ENCODE measurements at places on chromosomes 5 and 9.
A peak's percentile ranks its signal among the peaks of the same experiment; 100 is the strongest.

- no peak for DNase-seq
These were observed 1059.1 kb upstream of the DMAC1 start for GRCh38 chr9:8858596-8859161.

DNA sequence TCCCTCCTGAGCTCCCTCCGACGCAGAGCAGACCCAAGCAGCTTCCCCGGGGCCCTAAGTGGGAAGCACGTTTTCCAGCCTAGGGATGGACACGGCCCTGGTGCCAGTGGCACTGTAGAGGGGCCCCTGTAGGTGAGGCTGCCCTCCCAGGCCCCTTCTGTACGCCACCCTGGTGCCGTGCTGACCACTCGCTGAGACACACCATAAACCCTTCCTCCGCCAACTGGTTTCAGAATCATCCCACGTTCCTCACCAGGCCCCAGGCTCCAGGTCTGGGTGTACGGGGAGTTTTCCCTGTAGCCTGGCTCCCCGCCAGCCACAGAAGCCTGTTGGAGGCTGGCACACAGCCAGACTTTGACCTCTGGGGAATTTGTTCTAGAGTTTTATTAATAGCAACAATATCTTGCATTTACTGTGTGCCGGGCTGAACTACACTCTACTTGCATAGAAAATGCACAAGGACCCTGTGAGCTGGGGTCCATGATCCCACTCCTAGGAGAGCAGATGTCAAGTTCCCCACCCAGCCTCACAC is 18.2 kb upstream of the WDR38 start:
- no peak for DNase-seq

DNA sequence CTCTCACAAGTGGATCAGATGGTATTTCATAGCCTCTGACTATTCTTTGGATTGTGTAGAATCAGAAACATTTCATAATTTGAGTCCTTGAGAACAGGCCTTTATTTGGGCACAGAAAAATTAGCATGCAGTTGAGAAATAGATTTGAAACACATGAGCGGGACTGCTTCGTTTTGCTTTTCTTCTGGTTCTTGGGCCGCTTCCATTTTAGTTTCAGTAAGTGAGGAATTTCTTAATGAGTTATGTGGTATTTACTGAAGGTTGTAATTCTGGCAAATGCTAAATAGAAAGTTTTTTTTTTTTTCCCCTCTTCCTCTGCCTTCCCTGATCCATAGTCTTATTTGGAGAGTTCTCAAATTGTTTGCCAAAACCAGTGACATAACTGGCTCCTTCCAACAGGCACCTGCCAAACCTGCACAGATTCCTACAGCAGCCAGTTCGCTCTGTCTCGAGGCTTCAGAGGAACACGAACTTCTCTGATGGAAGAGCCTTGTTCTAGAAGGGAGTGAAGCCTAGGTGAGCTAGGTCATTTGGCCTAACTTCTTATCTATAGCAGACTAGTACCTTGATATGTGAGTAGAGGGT is 71.2 kb upstream of the SLC28A3 start:
- peak; percentile 8 for DNase-seq

DNA sequence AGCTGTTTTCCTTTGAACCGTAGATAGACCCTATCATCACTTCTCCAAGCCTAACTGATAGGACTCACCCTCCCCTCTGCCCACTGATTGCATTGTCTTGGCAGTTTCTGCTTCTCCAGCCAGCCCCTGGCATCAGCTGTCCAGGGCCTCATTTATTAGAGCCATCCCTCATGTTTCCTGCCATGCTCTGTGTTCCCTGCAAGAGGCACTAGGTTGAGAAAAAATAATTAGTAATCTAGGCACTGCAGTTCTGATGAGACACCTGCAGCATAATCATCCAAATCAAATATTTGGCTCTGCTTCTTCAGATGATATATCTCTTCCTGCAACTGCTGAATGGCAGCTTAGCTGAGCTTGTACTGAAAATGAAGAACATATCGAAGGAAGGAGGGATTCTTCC is 303.0 kb upstream of the TLE4 start:
- DNase-seq: no peak

DNA sequence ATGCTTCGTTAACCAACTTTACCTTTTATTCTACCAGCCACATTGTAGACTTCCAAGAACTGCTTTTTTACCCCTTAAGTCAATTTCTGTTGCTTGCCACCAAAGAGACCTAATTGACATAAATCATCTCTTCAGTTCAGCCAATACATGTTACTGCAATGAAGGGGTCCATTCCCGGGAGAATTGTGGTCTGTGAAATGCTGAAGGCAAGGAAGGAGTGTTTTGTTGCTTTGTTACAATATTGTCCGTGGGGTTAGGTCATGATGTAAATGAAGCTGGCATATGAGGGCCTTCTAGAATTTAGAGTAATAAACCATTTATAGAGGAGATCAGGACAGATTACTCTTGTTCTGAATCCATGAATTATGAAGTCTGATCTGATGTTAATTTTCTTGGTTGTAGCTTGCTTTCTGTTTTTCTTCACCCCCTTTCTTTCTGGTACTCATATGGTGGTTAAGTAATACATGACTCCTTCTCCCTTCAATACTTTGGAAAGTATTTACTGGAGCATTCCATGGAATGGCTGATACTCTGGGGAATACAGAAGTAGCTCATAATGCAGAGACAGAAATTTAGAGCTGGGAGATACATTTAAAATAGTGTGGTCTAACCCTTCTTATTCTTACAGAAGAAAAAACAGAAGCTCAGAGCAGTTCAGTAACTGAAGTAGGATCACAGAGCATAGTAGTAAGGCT is 297.0 kb upstream of the CLINT1 start:
- no peak for DNase-seq

- peak; percentile 84 for DNase-seq
These were observed 17.3 kb upstream of the TGFBI start for GRCh38 chr5:136011414-136012001.

DNA sequence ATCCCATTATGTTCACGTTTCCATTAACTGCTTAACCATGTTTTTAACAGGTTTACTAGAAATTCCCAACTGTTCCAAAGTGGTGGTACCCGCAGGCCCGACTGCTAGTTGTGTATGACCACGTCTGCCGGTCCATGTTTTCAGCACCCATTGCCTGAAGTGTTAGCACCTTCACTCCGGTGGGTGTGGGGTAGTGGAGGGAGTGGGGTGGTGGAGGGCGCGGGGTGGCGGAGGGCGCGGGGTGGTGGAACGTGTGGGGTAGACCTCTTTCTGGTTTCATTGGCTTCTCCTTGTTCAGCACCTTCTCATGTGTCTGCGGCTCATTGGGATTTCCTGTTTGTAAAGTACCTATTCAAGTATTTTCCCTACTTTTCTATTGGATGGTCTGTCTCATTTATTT is 37.7 kb downstream of the TPPP start:
- DNase-seq: no peak

- no peak for DNase-seq
These were observed 227.4 kb downstream of the NR3C1 start for GRCh38 chr5:143176048-143176447.

DNA sequence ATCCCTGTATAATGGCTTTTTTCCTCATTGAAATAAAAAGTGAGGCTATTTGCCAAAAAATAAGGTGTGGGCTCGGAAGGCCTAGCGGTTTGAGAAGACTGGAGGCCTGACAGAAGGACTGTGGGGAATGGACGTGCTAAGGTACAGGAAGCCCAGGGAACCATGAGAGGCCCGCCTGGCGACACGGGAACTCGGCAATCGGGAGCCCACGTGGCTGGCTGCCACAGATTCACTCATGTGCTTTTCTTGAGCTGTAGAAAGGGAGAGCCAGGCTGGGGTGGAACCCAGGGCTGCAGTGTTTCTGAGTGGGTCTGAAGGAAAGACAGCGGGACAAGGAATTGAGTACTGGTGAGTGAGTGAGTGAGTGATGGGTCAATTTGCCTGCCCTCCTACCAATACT is 11.9 kb upstream of the DDX41 start:
- no peak for DNase-seq

GRCh38 chr9:117013440-117013995 is 326.4 kb downstream of the TRIM32 start:
- DNase-seq: no peak

DNA sequence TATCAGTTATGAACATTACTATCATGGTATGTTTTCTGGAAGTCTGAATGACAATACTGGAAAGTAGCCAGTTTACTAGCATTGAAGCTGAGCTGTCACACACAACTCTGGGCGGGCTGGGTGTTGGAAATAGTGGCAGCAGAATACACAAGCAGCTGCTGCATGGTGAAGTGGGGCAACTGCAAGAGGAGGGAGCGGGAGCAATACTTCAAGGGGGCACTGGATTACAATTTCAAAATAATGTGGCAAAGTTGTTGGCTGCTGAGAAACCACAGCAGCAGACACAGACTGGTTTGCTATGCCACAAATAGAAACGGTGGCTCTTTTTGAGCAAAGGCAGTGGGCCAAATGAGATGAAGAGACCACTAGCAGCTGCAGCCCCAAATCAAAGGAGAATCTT is 350.2 kb downstream of the KIAA0825 start:
- DNase-seq: peak; percentile 7

DNA sequence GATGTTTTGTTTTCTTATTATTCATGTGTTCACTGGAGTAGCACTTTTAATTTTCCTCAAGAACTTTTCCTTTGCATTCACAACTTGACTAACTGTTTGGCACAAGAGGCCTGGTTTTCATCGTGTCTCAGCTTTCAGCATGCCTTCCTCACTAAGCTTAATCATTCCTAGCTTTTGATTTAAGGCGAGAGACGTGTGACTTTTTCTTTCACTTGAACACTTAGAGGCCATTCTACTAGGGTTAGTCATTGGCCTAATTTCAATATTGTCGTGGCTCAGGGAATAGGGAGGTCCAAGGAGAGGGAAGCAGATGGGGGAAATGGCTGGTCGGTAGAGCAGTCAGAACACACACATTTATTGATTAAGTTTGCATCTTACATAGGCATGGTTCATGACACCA is 94.0 kb downstream of the ZNF462 start:
- peak; percentile 77 for DNase-seq

DNA sequence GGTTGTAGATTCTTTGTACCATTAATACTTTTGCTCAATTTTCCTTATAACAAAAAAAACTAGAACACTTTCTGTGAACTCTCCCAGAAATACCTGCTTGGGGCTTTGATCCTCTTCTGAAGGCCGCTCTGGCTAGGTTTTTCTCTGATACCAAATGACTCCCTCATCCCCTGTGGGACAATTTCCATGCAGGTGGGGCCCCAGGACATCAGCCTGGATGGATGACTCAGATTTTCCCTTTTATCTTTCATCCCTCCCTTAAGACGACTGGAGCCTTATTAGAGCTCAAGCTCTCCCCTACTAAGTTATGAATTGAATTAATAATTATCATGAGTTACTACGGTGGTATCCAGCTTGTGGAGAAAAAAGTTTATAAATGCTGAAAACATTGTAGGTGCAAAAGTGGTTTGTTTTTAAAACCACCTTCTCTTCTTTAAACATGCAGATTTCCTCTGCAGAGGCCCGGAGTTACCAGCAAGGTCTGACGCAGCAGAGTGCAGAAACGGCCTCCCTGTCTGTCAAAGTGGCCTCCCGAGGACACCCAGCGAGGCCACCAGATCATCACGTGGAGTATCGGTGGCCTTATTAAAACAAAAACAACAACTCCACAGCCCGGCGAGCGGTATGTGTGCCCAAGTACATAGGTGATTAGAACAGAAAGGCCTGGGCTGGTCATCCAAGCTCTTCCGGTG is 50.8 kb upstream of the IRX4 start:
- DNase-seq: no peak

DNA sequence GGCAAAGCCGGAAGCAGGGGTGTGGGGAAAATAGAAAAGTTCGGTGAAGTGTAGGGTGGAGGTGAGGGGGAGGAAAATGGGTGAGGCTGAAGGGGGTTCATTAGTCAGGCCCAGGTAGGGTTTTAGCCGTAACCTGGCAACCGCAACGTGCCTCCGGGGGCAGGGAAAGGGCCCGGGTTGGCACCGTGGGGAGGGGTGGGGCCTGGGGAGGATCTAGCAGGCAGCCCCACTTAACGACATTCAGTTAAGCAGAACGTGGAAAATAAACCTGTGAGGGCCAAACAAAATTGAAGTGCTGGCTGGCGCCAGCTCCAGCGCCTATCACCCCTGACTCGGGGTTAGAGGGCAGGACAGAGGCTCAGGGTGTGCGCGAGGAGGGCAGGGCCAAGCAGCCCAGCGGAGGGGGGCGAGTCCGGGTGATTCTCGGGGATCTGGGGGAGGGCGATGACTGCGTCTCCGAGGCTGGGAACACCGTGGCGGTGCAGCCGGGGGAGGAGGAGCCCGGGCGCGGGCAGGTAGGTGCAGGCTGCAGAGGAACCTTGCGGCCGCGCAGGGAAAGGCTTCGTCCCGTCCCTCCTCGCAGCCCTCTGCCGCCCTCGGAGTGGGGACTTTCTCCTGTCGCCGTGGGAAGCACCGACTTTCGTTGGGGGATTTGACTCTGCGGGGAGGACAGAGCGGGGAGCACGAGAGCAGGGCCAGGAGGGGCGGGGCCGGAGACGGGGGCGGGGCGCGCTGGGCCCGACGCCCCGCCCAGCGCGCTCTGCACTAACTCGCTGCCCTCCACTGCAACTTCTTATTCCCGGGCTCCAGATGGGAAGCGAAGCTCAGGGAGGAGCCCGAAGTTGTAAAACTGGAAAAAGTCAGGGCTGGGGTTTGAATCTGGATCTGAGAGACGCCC is 5.1 kb downstream of the RGS14 start:
- DNase-seq: no peak

GRCh38 chr9:117365438-117365837 is 49.4 kb downstream of the ASTN2 start:
- no peak for DNase-seq

GRCh38 chr9:84823421-84824271 is 154.1 kb downstream of the NTRK2 start:
- DNase-seq: no peak

GRCh38 chr9:34582787-34583186 is 6.7 kb downstream of the CNTFR start:
- no peak for DNase-seq

GRCh38 chr5:68336200-68336599 is 120.6 kb downstream of the PIK3R1 start:
- DNase-seq: no peak

GRCh38 chr9:112002131-112002846 is 105.7 kb downstream of the UGCG start:
- DNase-seq: no peak

DNA sequence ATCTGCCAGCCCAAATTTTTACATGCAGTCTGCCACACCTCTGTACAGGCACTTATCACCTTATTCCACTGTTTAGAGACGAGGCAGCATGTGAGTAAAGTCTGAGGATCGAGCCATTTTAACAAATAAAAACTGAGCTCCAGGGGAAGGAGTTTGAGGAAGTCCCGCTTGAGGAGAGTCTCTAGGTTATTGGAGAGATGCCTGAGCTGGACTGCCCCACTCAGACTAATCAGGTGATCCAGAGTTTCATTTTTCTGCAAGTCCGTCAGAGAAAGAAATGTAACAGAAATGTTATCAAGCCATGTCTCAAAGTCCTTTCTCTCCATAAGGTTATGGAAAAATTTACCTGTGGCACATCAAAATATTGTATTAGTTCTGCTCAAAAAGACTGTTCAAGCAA is 5.3 kb downstream of the FBXW2 start:
- no peak for DNase-seq

- DNase-seq: no peak
These were observed 1306.3 kb upstream of the ACO1 start for GRCh38 chr9:31078175-31078574.

All from muscle of back (tissue), 13 donors.